ENCODE measurements at places on chromosomes 3 and 15. TPM values are rescaled to one million over a fixed set of nuclear protein-coding genes. Genes with fewer than 3 reads are reported as not detected.

DISP2 gene
- 1.1 TPM for total RNA-seq

IGSF10 gene
- total RNA-seq: 0.34 TPM

FRMD5 gene
- total RNA-seq: 2.3 TPM

CDHR4 gene
- total RNA-seq: 0.24 TPM

CLDN11 gene
- total RNA-seq: 0.09 TPM

CFAP100 gene
- not detected for total RNA-seq

CHRNA5 gene
- 30.7 TPM for total RNA-seq

PXK gene
- total RNA-seq: 5.9 TPM

MRPS11 gene
- total RNA-seq: 93.7 TPM

MKRN2 gene
- 26.7 TPM for total RNA-seq

RHCG gene
- total RNA-seq: 41.0 TPM

CTXN2 gene
- total RNA-seq: 0.02 TPM

SMCO1 gene
- total RNA-seq: not detected

LYZL4 gene
- not detected for total RNA-seq

C3orf85 gene
- not detected for total RNA-seq

ADGRG7 gene
- total RNA-seq: not detected

TRPC1 gene
- 4.7 TPM for total RNA-seq

HRG gene
- not detected for total RNA-seq

TGM4 gene
- 0.39 TPM for total RNA-seq

All from A549 treated with dexamethasone at 1 μM for 4 hours (cell line).